ENCODE measurements at places on chromosomes 4 and X. TPM values are rescaled to one million over a fixed set of nuclear protein-coding genes. Genes with fewer than 3 reads are reported as not detected.

ZNF185 gene
- 1.0 TPM for total RNA-seq

SLITRK4 gene
- 0.99 TPM for total RNA-seq

STATH gene
- not detected for total RNA-seq

ATP1B4 gene
- not detected for total RNA-seq

STK26 gene
- total RNA-seq, result 2.8 TPM

- DNase-seq, result no peak
These were observed 81.8 kb upstream of the JADE1 start for GRCh38 chr4:128727658-128728057.

GRCh38 chr4:184370711-184371389 is 103.5 kb downstream of the IRF2 start:
- DNase-seq, result peak; percentile 75

DNA sequence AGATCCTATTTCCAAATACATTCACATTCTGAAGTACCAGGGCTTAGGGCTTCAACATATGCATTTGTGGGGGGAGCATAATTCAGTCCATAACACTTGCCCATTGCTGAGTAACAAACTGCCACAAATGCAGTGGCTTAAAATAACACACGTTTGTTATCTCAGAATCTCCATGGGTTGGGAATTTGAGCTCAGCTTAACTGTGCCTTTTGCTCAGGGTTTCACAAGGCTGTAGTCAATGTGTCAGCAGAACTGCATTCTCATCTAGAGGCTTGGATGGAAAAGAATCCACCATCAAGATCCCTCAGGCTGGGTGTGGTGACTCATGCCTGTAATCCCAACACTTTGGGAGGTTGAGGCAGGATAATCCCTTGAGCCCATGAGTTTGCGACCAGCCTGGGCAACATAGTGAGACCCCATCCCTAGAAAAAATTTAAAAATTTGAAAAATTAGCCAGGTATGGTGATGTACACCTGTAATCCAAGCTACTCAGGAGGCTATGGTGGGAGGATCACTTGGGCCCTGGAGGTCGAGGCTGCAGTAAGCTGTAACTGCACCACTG is 25.8 kb upstream of the TBL1X start:
- peak; percentile 13 for DNase-seq

DNA sequence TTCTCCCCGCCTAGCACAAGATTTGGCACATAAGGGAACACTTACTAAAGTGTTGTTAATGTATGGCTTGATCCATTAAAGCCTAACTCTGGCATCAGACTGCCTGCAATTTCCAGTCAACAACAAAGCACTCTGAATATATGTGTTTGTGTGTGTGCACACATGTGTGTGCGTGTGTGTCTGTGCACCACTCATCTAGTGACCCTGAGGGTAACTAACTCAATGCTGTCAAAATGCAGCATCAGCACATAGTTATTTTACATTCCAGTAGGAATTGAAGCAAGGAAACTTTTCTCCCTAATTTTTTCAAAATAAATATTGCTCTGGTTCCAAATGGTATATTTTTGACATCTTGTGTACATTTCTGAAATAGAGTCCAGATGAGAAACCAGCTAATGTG is 94.4 kb downstream of the SHROOM4 start:
- DNase-seq, result peak; percentile 1

DNA sequence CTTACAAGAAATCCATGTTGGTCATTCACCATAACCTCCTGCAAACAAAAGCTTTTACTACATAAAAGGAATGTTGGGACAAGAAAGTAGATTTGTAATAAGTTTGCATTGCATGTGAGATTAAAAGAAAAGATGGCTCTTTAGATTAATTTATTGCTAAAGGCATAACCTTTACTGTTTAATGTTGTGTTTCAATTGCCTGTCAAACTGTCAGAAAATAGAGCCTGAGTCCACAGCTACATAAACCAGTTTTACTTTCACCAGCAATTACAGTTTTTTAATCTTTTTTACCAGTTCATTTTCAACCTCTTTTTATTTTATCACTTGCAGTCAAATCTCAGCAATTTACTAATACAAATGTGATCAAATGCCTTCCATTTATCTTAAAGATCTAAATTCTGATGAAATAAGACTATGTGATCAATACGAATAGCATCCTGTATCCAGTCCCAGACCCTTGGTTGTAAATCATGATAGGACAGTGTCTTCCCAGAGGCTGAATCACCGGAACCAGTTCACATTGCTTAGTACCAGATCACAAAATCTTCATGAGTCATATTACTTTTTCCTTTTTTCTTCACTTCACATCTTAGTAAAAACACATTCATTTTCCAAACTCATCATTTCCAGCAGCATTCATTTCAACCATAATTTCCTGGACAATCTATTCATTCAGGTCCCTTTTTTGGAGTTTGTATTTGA is 95.4 kb upstream of the FRG1 start:
- DNase-seq, result no peak

DNA sequence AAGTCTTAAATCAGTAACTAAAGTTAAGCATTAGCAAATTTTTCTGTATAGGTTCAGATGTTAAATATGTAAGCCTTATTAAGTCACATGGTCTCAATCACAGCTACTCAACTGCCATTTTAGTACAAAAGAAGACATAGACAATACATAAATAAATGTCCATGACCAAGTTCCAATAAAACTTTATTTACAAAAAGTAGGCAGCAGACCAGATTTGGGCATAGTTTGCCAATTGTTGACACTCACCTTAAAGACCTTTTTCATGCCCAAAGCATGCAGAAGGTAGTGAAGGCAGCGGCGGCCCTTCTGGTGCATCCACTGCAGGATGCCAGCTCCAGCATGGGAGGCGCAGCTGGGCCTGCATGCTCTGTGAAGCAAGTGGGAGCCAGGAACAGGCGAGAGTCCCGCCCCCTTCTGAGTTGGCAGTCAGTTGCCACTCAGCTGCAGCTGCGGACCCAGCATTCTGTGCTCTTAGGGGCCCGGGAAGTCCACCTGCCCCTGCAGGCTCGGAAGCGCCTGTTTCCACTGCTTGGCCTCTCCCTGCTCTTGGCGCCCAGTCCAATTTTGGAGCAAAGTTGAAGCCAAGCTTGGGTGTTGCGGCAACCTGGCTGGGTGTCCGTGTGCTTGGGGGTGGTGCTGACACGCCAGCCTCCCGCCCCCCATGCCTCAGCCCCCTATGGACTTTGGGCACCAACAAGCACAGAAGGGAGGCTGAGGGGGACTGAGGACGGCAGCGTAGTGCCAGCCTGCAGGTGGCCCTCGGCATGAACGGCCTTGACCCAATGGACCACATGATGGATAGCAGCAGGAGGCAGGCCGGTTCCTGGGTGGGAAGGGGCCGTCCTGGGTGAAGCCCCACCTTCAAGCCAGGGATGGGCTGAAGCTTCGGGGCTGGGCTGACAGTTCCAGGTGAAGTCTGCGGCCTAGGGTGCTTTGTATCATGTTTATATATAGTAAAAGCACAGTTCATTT is 42.4 kb upstream of the PABPC4L start:
- DNase-seq, result no peak

GRCh38 chrX:46913667-46914066 is 1.4 kb downstream of the JADE3 start:
- peak; percentile 20 for DNase-seq

DNA sequence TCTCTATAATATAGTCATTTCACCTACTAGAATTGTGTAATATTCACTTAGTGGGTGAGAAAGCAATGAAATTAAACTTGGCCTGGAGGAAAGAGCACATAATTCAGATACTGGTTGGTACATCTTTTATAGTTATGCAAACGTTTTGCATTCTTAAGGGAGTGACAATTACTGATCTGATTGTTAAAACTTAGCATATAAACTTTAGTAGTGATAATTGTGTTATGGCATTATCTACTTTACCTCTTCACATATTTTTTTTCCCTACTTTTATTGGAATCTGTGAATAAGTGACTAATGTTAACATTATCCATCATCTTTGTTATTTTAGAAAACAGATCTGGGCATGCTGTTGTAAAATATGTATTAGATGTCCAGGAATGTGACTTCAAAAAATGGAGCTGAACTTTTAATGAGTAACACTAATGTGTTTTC is 217.4 kb upstream of the GIMD1 start:
- peak; percentile 45 for DNase-seq

DNA sequence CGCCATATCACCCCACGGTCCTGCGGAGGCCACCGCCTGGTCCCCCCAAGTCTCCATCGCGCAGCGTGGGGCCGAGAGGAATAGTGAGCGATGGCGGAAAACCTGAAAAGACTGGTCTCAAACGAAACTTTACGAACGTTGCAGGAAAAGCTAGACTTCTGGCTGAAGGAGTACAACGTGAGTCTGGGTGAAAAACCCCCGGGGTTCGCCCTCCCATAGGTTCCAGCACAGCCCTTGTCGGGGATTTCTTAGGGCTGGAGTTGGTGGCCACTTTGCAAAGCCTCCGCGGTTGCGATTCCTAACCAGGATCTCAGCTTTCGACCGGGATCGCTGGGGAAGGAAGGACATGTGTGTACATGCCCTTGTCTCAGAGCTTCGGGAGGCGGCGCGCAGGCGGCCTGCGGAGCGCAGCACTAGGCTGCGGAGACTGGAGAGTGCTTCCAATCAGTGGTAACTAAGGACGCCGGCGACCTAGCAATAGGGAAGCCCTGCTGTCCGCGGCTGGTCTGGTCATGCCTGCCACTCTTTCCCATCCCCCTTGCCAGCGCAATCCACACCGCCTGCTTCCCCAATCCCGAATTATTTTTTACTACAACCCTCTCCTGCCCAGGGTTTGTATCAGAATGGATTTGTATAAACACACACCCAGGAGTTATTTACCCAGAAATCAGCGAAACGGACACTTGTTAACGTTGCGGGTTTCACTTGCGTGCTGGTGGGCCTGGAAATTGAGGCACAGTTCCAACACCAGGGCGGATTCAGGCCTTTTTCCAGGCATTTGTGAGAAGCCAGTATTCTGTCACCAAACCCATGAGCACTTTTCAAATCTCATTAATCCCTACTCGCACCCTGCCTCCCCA is 741 bp downstream of the SPATA18 start:
- DNase-seq, result peak; percentile 89

- peak; percentile 69 for DNase-seq
These were observed 695 bp upstream of the PIGA start for GRCh38 chrX:15336023-15336413.

GRCh38 chrX:149476513-149476912 is 28.6 kb downstream of the IDS start:
- no peak for DNase-seq

DNA sequence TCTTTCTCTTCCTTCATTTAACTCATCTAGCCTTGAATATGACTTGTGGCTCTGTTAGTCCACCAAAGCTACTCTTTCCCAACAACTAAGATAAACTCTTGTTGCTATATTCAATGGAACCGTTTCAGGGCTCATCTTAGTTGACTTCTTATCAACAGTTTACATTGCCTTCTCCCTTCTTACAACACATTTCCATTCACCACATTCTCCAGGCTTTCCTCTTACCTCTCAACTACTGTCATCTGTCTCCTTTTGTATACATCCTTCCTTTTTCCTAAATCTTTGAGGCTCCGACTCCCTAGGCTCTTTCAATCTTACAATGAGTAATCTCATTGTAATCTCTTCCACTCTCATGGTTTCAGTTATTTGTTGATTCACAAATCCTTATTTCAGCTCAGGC is 58.5 kb downstream of the NCAPG start:
- peak; percentile 2 for DNase-seq

DNA sequence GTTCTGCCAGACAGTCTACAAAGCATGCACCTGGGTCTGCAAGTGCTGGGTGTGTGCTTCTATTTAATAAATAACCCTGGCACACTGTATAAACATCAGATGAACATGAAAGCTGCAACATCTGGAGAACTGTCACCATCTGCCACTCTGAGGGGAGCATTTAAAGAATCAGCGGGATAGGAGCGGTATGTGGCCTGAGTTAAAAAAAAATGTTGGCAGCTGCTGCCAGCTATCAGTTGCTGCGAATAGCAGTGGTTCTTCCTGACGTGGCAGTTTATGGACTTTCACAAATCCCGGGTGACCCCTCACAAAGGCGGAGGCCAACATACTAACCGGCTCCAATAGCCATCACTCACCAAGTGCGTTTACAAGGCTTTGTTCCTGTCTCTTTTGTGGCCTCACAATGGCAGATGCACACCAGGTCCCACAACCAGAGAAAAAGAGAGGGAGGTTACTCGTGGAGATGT is 95.1 kb downstream of the RASL11B start:
- peak; percentile 40 for DNase-seq

- no peak for DNase-seq
These were observed 181.7 kb downstream of the TEX13A start for GRCh38 chrX:105038672-105039328.

DNA sequence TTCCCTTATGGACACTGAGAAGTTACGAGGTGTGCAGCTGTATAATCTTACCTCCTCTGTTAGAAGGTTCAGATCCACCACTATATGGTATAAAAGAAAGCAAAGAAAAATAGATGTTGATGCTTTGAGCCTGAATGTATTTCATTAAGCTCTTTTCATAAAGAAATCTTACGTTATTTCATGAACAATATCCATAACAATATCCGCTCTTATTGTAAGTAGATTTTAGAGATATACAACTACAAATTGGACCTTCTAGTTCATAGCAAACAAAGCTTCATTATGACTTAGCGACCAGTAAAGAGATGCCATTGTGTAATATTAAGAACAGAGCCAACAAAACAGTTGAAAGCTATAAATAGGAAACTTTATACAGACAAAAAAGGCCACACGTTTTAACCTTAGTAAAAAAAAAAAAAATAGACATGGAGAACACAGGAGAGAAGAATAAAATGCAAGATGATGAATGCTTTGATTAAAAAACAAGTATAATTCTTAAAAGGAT is 203.6 kb downstream of the PDGFC start:
- DNase-seq, result no peak

DNA sequence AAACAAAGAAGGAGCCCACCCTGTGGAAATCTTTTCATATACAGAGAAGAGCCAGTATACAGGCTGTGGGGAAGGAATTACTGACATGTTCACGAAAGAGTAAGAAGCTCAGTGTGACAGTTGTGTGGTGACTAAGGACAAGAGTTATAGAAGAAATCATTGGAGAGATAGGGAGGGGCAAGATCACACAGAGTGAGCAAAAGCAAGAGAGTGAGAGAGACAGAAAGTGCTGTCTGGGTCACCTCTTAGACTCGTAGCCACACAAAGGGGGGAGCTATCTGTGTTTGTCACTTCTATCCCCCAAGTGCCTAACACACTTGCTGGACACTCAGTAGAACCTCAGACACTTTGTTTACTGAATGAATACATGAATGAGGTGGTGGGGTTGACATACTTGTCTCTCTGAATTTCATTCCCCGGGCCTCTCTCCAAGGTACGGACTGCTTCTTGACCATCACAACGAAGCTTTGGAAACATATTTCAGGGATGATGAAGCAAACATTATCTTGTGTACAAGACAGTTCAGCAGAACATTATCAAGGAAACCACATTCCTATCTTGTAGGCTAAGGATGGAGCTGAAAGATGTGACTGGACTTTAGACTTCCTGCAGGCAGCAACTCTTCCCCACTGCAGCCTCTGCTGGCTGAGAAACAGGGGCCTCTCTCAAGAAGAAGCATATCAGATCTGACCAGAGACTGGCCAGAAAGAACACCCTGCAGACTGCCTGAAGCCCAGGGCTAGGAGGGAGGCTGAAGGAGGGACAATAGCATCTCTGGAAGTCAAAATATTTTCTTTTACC is 168.2 kb downstream of the AMELX start:
- DNase-seq, result peak; percentile 71

Data from fibroblast of lung (primary cell).